ENCODE measurements at places on chromosomes 6 and 20.

DNA sequence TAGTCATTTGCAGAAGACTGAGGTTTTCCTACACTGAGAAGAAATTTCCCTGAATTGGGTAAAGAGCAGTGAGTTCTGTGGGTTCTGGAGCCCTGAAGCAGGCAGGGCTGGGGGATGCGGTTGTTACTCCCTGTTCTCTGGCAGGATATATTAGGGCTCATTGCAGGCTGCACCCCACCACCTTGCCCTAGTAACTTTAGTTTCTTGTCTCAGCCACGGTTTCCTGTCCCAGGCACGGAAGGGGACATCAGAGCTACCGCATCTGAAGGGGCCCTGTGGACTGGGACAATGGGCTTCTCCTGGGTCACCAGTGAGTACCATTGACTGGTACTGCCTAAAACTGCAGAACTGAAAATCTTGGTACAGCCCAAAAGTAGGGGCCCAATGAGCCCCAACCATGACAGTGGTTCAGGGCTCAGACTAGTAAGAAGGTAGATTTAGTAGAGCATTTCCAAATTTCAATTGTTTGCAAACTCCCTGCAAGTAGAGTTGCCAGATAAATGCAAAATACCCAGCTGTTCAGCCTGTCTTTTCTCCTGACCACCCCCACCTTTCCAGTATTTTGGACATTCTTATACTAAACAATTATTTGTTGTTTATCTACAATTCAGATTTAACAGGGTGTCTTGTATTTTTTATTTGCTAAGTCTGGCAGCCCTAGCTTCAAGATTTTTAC is 54.5 kb upstream of the EYA2 start:
- DNase-seq: no peak

DNA sequence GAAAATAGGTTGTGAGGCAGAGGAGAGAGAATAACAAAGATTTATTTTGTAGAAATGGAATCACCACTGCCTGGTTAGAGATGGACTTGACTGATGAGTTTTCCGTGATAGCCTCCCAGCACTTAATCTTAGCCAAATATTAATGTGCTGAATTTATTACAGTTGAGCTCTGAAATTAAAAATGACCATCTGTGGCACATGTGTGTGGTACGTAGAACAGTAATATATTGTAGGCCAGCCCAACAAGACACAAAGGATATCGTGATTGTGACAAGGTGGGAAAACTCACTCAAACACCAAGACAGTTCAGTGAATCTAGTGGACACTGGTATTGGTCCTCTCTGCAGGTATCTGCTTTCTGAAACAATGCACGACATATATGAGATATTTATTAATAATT is 119.4 kb downstream of the HAO1 start:
- DNase-seq: no peak

DNA sequence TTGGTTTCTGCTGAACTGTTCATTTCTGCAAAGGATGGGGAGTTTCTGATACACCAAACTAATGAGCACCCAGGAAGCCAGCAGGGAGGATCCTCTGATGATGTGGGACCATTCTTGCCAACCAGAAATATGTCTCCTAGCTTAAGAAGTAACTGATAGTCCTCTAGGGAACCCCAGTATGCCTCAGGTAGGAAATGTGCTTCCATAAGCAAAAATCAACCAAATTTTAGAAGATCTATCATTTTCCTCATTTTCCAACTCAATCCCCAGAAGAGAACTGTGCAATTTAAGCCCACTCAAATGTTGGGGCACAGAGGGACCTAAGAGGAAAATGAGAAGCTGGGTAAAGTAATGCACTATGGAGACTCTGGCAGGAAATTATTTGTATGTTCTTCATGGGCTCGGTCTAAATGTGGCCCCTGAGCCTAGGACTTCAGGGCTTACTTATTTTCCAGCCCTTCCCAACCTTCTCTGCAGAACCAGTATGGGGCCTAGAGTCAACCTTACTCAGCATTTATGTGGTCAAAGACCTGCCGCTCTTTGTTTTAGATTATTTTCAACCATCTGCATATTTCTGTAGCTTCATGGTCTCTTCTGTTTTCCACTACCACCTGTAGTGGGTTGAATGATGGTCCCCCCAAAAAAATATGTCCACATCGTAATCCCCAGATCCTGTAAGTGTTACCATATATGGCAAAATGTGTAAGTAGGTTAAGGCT is 359.8 kb upstream of the CDH4 start:
- DNase-seq: no peak

GRCh38 chr6:169232507-169232931 is 21.1 kb downstream of the THBS2 start:
- no peak for DNase-seq

- no peak for DNase-seq
Measured at GRCh38 chr20:58567437-58567836, 52.2 kb upstream of the APCDD1L start.

DNA sequence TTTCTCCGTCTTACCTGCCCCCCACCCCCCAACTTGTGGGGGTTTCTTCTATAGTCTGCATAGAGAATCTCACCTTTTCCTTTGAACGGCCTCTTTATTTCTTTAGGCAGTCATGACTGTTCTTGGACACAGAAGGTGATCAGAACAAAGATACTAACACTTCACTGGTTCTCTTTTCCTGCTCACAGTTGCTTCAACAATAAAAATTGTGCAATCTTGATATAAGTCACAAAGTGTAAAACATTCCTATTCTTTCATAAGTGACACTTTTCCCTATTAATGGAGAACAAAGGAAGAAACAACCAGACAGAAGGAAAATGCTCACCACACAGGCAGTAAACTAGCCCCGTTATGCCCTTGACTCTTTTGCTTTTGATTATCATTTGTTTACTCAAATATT is 238.4 kb upstream of the QKI start:
- DNase-seq: no peak

GRCh38 chr6:146423452-146423851 is 120.2 kb upstream of the RAB32 start:
- DNase-seq: no peak

GRCh38 chr20:63521602-63522001 is 1.0 kb downstream of the PPDPF start:
- no peak for DNase-seq

DNA sequence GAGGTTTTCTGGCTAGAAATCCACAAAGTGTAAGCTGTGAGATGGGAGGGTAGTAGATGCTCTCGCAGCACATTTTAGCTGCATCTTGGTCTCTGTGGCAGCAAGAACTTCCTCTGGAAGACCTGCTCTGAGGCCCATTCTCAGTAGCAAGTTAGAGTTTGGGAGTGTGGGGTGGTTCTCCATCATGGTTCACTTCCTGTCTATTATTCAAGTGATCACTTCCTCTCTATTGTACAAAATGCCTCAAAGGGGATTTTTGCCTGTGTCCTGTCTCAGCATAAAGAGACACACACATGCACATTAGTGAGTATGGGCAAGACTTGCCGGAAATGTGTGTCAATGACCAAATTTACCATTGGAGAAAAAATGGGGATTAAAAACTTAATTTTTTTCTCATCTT is 42.5 kb downstream of the LYRM2 start:
- no peak for DNase-seq

- no peak for DNase-seq
Measured at GRCh38 chr20:43450841-43451799, 6.6 kb upstream of the SRSF6 start.

- DNase-seq: peak; percentile 74
Measured at GRCh38 chr6:37354526-37355384, 972 bp downstream of the RNF8 start.

- no peak for DNase-seq
Measured at GRCh38 chr20:16284385-16285100, 288.7 kb downstream of the KIF16B start.

DNA sequence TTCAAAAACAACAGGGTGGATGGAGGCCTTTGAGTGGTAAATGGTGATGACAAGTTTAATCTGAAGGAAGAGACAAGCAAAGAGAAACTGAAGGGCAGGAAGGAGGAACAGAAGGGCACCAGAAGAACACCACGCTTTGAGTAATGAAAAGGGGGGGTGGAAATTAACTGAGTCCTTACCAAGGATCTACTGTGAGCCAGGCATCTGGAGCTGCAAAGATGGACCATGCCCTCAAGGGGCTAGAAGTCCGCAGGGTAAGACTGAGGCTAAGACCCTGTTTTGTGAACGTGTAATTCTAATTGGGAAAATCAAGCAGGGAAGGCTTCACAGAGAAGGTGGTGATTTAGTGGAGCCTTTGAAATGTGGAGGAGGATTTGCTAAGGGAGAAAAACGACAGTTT is 1.6 kb downstream of the NDRG3 start:
- DNase-seq: no peak

GRCh38 chr20:63946986-63947637 is 9.1 kb downstream of the UCKL1 start:
- no peak for DNase-seq

- DNase-seq: no peak
Measured at GRCh38 chr20:57977141-57977540, 251.3 kb downstream of the ANKRD60 start.

GRCh38 chr6:104858642-104859041 is 1.1 kb downstream of the HACE1 start:
- no peak for DNase-seq

DNA sequence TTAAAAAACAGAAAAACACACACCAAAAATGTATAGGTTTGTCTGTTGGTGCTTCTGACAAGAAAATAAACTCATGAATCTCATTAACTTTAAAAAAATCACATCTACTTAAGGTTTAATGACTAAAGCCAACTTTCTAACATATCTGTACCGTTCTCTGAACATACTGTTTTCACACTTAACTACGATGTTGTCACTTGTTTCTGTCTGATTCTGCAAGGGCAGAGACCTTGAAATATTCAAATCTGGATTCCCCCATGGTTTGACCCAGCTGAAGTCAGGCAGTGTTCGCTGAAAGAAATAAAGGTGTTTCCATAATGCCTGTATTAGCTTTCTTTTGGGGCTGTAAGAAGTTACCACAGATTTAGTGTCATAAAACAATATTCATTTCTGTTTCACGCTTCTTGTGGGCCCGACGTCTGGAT is 2.7 kb upstream of the ASXL1 start:
- DNase-seq: no peak

GRCh38 chr6:119020597-119021561 is 57.6 kb downstream of the FAM184A start:
- DNase-seq: no peak

DNA sequence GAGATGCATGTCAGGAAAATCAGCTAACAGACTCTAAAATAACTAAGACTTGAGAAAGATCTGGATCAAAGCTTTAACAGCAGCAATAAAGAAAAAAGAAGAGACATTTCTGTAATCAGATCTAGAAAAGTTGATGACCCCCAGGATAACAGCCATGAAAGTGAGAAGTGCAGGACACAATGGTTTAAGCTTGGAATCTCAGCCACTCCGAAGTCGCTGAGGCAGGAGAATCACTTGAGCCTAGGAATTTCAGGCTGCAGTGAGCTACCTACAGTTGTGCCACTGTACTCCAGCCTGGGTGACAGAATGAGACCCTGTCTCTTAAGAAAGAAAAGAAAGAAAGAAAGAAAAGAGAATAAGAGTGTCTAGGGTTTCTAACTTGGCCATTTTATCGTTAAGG is 544.1 kb downstream of the CD83 start:
- DNase-seq: no peak

DNA sequence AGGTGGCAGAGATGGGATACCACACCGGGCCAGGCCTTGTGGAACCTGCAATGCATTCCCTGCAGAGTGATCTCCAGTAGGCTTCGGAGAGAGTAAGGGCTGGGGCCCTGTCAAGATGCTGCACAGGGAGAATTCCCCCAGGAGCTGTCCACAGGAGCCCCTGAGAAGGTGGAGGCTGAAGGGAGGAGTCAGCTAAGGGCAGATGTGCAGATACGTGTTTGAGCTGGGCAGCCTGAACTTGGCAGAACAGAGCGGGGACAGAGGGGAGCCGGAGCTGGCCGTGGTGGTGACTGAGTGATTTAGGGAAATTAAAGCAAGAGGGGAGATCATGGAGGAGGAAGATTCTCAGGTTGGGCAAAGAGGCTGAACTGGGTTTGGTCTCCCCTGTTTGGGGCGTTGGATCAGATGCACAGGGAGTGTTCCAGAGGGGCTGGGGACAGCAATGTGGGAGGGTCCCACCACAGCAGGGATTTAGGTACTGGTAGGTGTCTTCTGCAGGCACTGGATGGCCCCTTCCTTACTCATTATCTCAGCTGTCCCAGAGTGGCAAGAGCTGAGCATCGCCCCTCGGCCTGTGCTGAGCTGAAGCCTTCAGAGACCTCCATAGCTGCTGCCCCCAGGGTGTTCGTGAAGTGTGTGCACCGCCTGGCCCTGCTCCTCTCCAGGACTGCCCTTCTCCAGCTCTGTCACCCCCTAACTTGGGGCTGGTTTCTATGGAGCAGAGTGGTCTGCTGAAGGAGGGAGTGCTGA is 3.8 kb upstream of the NCR2 start:
- DNase-seq: no peak

DNA sequence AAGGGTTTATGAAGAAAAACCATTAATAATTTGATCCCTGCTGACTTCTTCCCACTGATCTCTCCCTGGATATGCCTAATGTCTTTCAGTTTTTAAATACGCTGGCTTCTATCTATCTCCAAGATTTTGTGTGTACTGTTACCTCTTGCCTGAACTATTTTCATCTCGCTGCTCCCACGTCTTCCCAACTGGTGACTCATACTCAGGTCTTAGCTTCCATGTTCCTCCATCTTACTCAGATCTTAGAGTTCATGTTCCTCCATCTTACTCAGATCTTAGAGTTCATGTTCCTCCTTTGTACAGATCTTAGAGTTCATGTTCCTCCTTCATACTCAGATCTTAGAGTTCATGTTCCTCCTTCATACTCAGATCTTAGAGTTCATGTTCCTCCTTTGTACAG is 21.6 kb downstream of the GPR6 start:
- no peak for DNase-seq

GRCh38 chr20:34310481-34311117 is 7.4 kb upstream of the AHCY start:
- no peak for DNase-seq

DNA sequence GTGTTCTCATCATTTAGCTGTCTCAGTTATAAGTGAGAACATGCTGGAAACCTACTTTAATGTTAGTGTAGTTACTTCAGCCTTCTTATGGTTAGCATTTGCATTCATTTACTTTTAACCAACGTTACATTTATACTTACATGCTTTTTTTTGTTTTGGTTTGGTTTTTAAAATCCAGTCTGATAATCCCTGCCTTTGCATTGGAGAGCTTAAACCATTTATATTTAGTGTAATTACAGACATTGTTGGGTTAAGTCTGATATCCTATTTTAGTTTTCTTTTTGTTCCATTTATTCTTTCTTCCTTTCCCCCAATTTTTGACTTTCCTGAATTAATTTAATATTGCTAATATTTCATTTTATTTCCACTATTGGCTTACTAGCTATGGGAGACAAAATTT is 70.2 kb downstream of the AIG1 start:
- no peak for DNase-seq

- DNase-seq: peak; percentile 41
Measured at GRCh38 chr6:18323935-18324705, 59.8 kb upstream of the DEK start.

GRCh38 chr6:125481056-125481455 is 179.3 kb upstream of the HDDC2 start:
- DNase-seq: no peak

DNA sequence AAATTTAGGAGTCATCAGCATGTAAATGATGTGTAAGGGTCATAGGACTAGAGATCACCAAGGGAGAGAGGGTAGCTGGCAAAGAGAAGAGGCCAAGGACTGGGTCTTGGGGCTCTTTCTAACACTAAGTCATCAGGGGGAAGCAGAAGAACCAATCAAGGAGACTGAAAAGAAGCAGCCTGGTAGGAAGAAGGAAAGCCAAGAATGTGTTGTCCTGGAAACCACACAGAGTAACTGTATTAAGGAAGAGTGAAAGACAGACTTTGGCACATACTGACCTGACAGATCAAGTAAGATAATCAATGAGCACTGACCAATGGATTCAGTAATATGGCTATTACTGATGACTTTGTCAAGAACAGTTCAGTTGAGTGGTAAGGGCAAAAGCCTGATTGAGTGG is 42.3 kb upstream of the LAMA4 start:
- DNase-seq: no peak

All from AG08396 (cell line).